Metanephros (tissue), 2 donors: ENCODE measurements at places on chromosomes 12 and 14. TPM values are rescaled to one million over a fixed set of nuclear protein-coding genes. Genes with fewer than 3 reads are reported as not detected.

Gene MOAP1
- total RNA-seq = 52.5 TPM

Gene WNT5B
- total RNA-seq = 15.3 TPM

Gene SAMD15
- total RNA-seq = 5.3 TPM

Gene HOXC11
- total RNA-seq = 1.5 TPM

Gene NTF3
- total RNA-seq = 5.7 TPM

Gene MYG1
- total RNA-seq = 36.9 TPM

Gene KRT6C
- total RNA-seq = not detected

Gene POU6F1
- total RNA-seq = 5.1 TPM

Gene MYH6
- total RNA-seq = 0.64 TPM

Gene LRRC10
- total RNA-seq = not detected

Gene APOLD1
- total RNA-seq = 24.1 TPM

Gene RPGRIP1
- total RNA-seq = 1.1 TPM

Gene KIAA0586
- total RNA-seq = 21.2 TPM

Gene REP15
- total RNA-seq = 1.6 TPM

Gene TWF1
- 46.7 TPM for total RNA-seq

Gene EXOC3L4
- total RNA-seq = 6.6 TPM

Gene DAO
- total RNA-seq = 0.53 TPM

Gene ACOT6
- 0.47 TPM for total RNA-seq

Gene CDKN1B
- 78.0 TPM for total RNA-seq

Gene LALBA
- not detected for total RNA-seq

Gene PARP2
- 16.9 TPM for total RNA-seq

Gene SRRM4
- 0.06 TPM for total RNA-seq

Gene ABHD12B
- total RNA-seq = not detected

Gene ADAM20
- total RNA-seq = 3.2 TPM

Gene ALG10B
- total RNA-seq = 16.8 TPM

Gene KRT74
- total RNA-seq = not detected

Gene PYGL
- 34.9 TPM for total RNA-seq

Gene UNG
- 47.3 TPM for total RNA-seq

Gene CFAP251
- 11.2 TPM for total RNA-seq

Gene CLMN
- total RNA-seq = 34.1 TPM

Gene ARHGEF40
- total RNA-seq = 77.5 TPM

Gene GUCY2C
- total RNA-seq = not detected

Gene CYP46A1
- total RNA-seq = 2.3 TPM

Gene SDS
- not detected for total RNA-seq

Gene TMEM132C
- total RNA-seq = 5.1 TPM

Gene SLC17A8
- 0.23 TPM for total RNA-seq

Gene PPP2R5E
- total RNA-seq = 23.0 TPM

Gene MLEC
- total RNA-seq = 76.0 TPM

Gene BEGAIN
- total RNA-seq = 2.8 TPM

Gene SLC38A4
- 8.8 TPM for total RNA-seq

Gene GDF11
- 11.4 TPM for total RNA-seq

Gene CCDC38
- total RNA-seq = not detected

Gene GARIN6
- not detected for total RNA-seq

Gene TCHP
- 13.8 TPM for total RNA-seq

Gene ERH
- total RNA-seq = 250 TPM

Gene TRHDE
- total RNA-seq = 40.1 TPM

Gene PRKAG1
- total RNA-seq = 38.2 TPM

Gene FBLN5
- 153 TPM for total RNA-seq

Gene MEG3
- total RNA-seq = 466 TPM

Gene NANOG
- 0.06 TPM for total RNA-seq

Gene ZDHHC22
- total RNA-seq = 0.18 TPM

Gene KRT2
- total RNA-seq = not detected

Gene SLC6A15
- 0.58 TPM for total RNA-seq

Gene RD3L
- 0.23 TPM for total RNA-seq

Gene AMDHD1
- total RNA-seq = 0.88 TPM
